Hematopoietic multipotent progenitor cell treated with erythropoietin and hydrocortisone succinate and interleukin-3 and kit ligand, for 8 days (in vitro differentiated cells): ENCODE measurements at places on chromosomes 2 and 18.

DNA sequence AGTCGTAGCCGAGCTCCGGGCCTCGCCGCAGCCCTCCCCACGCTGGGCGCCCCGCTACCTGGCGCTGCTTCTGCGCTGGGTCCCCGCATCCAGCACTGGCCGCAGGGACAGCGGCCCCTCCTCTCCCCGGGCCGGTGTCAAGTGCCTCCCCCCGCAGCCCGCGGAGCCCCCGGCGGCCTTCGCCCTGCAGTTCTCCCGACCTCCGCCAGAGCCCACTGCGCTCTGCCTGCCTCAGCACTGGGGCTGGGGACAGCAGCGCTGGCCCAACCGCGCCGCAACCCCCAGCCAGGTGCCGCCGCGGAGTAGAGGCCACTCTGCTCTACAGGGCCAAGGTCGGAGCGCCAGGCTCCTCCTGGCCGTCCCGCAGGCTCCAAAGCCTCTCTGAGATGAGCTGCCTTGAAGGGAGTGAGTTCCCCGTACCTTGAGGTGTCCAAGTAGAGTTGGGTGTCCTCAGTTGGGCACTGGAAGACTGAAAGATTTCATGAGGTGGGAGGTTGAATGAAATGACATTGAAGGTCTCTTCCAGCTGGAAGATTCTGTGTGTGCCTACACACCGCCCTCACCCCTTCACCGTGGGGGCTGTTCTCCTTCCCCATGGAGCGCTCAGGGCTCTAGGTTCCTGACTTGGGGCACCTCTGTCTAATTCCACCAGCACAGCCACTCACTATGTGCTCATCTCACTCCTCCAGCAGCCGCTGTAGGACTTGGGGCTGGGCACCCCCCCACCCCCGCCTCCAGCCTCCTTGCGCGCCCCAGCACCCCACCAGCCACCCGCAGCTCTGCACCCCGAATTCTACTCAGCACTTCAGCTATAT lies 854 bp upstream of the DNMT3A start:
- DNase-seq: peak; percentile 70

- DNase-seq: no peak
These were observed 383.6 kb downstream of the DCC start for GRCh38 chr18:52723550-52723970.

GRCh38 chr2:167681234-167682015 lies 566.0 kb downstream of the STK39 start:
- no peak for DNase-seq

- no peak for DNase-seq
These were observed 11.8 kb downstream of the ARHGAP15 start for GRCh38 chr2:143140864-143141661.

GRCh38 chr2:120736624-120737339 lies 1.1 kb downstream of the GLI2 start:
- no peak for DNase-seq

- no peak for DNase-seq
These were observed 309.5 kb downstream of the NDUFA10 start for GRCh38 chr2:239715606-239716005.

GRCh38 chr18:62952807-62953206 lies 237.5 kb downstream of the PHLPP1 start:
- DNase-seq: no peak

DNA sequence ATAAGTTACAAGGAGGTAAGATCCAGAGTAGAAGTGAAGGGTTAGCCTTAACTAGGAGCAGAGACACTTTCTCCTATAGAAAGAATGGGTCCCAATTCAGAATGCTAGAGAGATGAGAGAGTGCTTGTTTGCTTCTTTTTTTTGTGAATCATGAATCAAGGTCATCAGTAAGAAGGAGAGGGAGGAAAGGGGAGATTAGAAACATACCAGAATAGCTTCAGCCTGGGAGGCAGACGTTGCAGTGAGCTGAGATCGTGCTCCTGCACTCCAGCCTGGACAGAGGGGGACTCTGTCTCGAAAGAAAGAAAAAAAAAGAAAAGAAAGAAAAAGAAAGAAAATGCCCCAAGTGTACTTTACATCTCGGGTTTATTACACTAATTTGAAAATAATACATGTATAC lies 55.8 kb upstream of the SLC35F5 start:
- DNase-seq: no peak

GRCh38 chr2:207565736-207566500 lies 36.2 kb downstream of the CREB1 start:
- DNase-seq: no peak

DNA sequence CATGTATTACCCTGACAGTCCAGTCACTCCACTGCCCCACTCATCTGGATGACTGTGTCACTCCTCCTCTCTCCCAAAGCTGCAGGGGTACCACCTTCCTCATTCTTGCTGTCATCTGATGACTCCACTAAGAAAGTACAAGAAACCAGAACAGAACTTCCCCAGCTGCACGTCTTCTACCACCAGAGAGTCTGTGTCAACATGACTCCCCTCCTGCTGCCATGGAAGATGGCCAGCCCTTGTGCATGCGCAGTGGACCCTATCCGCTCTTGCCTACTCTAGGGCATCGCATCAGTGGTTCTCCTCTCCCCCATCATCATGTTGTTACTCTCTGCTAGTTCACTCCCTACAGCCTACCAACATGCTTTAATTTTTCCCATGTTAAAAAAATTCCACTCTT lies 14.5 kb upstream of the ST8SIA3 start:
- no peak for DNase-seq

GRCh38 chr2:228956701-228957474 lies 314.2 kb downstream of the PID1 start:
- DNase-seq: no peak

GRCh38 chr18:9413576-9413975 lies 61.7 kb upstream of the RALBP1 start:
- no peak for DNase-seq

DNA sequence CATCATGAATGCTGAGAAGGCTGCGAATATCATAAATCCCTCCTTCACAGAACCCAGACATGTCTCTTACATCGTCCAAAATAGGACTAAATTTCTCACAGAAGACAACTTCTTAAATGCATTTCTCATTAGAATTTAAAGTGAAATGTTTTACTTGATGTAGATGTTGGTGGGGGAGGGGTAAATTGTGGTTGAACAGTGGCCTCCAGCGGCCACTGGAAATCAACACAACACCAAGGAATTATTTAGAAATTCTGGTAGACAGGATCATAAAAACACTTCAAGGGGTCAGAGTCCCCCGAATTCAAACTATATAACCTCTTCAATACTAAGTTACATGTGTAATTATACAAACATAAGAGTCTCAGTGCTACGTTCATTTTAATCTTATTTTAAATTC lies 135.9 kb downstream of the ABCA12 start:
- peak; percentile 25 for DNase-seq

- no peak for DNase-seq
These were observed 122.1 kb downstream of the RPIA start for GRCh38 chr2:88813612-88814011.

- DNase-seq: no peak
These were observed 151.9 kb upstream of the PELI1 start for GRCh38 chr2:64296140-64296480.

DNA sequence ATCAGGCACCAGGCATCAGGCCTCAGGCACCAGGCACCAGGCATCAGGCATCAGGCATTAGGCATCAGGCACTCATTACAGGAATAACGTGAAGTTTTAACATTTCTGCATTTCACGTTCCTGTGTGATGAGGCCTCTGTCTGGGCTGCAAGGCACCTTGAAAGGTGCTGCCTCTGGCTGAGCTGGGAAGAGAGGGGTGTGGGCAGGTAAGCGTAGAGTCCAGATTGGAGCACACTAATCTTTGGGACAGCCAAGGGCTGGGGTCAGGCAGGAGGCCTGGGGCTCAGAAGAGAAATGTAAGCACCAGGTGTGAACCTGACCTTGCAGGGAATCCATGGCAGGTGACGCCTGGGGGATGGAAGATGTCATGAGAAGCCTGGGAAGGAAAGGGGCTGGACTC lies 25.3 kb upstream of the SNTG2 start:
- no peak for DNase-seq

DNA sequence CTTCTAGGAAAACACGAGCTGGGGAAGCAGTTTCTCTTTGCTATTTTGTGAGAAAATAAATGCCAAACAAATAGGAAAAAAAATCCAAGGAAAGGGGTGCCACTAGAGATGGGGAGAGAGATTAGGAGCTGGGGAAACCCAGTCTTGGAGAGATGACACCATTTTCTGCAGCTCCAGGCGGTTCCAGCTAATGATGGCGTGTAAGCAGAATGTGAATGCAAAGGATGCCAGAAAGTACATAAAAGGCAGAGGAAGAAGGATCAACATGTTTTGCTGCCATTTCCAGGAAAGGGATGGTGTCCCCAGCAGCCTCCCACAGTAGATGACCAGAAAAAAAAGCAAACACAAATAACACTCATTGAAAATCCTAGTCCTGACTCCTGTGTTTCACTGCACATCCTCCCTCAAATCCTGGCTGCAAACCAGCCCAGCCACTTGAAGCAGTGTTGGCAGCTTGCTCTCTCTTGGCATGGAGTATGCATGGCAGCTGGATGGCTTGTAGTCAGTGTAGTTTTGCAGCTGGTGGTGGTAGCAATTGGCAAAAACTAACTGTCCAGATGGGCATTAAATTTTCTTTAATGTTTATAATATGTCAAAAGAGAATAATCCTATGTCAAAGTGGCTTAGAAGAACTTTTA lies 93.6 kb downstream of the FTCDNL1 start:
- DNase-seq: no peak

DNA sequence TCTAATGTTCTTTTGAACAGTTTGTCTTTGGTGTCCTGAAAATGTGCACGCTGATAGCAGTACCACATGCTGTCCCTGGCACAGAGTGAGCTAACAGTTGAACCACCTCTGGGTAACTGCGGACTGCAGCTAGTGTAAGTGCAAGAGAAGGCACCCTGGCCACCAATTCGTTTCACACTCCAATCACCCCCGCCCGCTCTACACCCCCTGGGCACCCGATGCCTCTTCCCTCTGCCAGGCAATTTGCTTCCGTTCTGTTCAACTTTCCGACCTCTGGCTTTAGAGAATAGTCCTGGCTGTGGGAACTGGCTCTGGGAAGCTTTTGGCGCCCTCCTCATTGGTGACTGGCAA lies 1.4 kb downstream of the DOCK10 start:
- peak; percentile 68 for DNase-seq

DNA sequence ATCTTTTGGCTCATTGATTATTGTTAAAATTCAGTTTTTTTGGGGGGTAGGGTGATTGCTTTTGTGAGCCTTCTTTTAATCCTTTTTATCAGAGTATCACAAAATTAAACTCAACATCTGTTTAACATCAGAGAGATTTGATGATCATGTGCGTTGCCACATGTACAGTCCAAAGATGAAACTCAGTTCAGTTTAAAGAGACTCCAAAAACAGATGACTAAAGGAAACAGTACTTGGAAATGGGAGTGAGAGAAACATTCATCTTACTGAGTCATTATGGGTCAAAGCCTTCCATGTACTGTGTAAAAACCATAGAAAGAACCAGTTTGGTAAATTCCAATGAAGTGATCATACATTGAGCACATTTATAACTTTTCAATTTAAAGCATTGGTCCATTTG lies 53.0 kb downstream of the LYPD6 start:
- no peak for DNase-seq

GRCh38 chr18:32420084-32420750 lies 50.5 kb downstream of the GAREM1 start:
- DNase-seq: no peak

- peak; percentile 80 for DNase-seq
These were observed 4.8 kb upstream of the KCNG2 start for GRCh38 chr18:79792988-79793355.

- DNase-seq: no peak
These were observed at the start of gene PPP1R1C for GRCh38 chr2:181985632-181986205. TSS of gene PPP1R1C (plus strand) at chr2:181985853. CDS start at chr2:181986111, 258 bp downstream.

DNA sequence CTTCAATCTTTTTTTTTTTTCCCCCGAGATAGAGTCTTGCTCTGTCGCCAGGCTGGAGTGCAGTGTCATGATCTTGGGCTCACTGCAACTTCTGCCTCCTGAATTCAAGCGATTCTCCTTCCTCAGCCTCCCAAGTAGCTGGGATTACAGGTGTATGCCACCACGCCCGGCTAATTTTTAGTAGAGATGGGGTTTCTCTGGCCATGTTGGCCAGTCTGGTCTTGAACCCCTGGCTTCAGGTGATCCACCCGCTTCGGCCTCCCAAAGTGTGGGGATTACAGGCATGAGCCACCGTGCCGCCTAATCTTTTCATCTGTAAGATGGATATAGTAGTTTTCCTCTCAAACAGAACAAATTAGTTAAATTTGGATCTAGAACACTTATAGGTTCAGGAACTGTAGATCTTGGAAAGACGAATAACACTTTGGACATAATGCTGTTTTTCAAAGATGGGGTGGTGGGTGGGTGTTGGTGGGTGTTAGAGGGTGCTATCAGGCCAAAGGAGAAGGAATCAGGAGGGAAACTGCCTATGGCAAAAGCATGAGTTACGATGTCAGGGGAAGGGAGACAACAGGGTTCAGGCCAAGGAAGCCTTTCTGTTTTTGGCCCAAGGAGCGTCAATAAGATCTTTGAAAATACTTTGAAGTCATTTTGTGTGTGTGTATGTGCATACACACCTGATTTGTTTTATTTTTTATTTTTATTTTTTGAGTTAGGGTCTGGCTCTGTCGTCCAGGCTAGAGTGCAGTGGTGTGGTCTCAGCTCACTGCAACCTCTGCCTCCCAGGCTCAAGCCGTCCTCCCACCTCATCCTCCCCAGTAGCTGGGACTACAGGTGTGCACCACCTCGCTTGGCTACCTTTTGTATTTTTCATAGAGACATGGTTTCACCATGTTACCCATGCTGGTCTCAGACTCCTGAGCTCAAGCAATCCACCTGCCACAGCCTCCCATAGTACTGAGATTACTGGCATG lies 6.8 kb downstream of the RPL37A start:
- DNase-seq: no peak

DNA sequence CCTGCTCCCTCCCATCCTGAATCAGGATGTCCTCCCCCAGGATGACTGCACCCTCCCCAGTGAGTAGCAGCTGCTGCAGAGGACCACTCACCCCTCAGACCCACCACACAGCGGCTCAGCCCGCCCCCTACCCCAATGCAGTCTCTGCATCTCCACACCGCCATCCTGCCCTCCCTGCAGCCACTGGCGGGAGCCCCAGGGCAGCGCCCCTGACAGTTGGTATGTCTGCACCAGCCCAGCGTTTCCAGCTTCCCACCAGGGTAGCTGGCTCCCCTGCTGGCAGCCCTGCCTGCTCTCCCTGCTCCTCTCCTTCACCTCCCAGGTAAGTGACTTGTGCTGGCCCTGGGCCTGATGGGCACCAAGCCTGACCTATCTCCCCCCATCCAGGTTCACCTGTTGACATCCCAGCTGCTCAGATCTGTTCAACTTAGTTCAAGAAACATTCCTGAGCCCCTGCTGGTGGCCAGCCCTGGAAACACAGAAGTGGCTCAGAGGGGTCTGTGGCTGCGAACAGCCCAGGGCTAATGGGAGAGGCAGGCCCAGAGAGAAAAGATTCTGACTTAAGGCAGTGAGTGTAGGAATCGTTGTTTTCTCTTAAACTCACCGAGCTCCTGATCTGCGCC lies 117.7 kb upstream of the RAB6C start:
- DNase-seq: no peak

- DNase-seq: no peak
These were observed 123.4 kb downstream of the DOCK10 start for GRCh38 chr2:224918626-224919471.

- no peak for DNase-seq
These were observed 19.4 kb upstream of the KIF1A start for GRCh38 chr2:240839152-240840143.
